ENCODE measurements at places on chromosomes 16 and 17.

DNA sequence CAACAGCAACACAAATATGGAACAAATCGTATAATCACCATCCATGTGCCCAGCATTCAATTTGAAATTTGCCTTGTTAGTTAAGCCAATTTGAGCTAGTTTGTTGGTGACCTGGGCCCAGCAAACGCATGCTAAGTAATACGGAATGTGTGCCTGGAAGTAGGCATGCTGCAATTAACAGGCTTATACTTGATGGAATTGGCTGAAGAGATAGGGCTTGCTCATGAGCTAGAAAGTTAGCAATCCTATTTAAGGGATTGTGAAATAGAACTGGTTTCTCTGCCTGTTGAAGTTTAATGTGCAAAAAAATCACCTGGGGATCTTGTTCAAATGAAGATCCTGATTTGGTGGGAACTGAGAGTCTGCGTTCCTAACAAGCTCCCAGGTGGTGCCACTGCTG lies 8.5 kb upstream of the LPO start:
- no peak for DNase-seq

DNA sequence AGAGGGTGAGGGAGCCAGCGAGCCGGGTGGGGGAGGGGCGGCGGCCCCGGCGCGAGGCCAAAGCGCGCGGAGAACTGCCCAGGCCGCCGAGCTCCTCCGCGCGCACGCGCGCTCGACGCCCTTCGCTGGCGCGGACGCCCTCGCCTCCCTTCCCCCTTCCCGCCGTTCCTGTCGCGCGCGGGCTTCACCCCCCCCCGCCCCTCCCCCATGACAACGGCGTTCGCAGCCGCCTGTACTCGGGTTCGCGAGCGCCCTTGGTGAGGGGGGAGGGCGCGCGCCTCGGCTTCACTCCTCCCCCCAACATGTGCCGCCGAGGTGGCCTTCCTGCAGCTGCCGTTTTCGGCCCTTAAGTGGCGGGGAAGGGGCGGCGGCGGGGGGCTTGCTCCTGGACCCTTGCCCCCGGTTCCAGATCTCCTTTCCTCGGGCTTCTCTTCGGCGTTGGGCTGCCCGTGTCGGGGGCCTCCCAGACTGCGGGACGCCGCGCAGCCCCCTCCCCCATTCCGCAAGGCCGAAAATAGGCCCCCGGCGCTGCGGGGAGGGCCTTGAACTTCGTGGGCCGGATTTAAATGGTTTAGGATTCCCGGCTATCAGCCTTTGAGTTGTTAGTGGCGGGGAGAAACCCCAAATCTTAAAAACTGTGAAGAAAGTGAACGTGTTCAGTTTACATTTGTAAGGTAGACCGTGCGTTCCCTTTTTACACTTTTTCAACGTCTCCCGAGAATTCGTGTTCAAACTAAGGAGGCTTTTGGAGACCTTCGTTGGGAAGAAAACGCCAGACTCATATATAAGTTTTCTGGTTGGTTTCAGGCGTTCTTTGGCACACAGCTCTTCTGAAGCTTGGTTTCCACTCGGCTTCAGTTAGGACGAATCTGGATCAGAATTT lies 653 bp downstream of the SRRM2 start:
- peak; percentile 87 for DNase-seq

GRCh38 chr17:66488864-66489263 lies 186.5 kb downstream of the PRKCA start:
- no peak for DNase-seq

- peak; percentile 20 for DNase-seq
These were observed 183.5 kb upstream of the SDK2 start for GRCh38 chr17:73827627-73828291.

GRCh38 chr17:41153856-41154255 lies 4.2 kb upstream of the KRTAP4-5 start:
- DNase-seq = no peak

DNA sequence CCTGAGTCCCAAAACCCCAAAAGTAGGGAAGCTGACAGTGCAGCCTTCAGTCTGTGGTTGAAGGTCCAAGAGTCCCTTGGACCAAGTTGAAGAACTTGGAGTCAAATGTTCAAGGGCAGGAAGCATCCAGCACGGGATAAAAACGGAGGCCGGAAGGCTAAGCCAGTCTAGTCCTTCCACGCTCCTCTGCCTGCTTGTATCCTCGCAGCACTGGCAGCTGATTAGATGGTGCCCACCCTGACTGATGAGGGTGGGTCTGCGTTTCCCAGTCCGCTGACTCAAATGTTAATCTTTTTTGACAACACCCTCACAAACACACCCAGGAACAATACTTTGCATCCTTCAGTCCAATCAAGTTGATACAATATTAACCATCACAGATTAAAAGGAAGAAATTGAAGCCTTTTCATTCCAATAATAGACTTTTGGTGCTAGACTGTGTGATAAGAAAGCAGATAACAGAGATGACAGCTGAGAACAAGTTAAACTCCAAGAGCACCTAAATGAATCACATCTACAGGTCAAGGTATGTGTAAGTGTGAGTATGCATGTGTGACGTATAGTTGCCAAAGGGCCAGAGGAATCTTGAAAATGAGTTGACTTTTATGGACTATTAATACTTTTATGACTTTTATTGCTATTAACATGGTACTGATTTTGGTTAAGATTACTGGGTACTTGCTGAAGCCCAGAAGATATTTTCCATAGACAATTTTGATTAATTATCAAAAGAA lies 933.5 kb upstream of the SOX9 start:
- DNase-seq = no peak

DNA sequence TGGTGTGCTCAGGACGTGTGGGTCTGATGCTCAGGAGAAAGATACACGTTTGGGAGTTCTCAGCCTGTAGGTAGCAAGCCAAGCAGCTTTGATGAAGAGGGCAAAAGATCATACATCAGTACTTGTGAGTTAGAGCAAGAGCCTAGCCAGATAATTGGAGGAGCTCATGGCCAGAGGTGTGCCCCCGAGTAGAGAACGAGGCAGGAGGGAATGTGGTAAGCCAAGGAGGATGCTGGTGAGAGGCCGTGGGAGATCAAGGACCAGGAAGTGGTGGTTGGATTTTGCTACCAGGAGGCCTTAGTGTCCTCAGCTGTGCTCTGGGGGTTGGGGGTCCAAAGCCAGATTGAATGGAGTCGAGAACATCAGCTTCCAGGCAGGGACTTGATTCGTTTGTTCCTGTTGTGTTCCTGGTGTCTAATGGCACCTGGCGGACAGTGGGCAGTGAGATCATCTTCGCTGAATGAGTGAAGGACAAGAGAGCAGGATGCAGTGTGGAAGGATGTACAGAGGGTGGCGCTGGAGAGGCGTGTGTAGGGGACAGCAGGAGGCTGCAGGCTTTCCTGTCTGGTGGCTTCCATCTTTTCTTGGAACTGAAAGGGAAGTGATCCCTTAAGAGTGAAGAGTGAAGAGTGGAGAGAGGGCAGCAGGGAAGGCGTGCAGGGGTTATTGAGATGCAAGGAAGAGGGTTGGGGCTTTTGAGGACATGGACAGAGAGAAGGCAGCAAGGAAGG lies 11.6 kb downstream of the FBXL19 start:
- peak; percentile 23 for DNase-seq

- no peak for DNase-seq
These were observed 482.6 kb upstream of the ERCC4 start for GRCh38 chr16:13437413-13437795.

DNA sequence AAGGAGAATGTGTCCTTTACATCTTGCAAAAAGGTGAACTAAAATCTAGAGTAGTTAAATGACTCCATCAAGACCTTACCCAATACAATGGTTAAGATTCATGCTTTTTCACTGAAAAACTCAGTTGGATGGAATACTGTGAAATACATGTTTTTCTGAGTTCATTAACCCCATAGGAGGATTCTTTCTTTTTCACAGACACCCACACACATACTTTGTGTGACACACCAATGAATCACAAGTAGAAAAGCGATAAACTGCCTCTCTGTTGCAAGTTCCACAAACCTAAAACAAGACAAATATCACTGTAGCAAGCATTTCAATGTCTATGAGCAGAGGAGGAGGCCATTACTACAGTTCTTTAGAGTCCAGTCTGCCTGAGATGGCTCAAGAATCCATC lies 258.8 kb upstream of the CDH5 start:
- DNase-seq = no peak

DNA sequence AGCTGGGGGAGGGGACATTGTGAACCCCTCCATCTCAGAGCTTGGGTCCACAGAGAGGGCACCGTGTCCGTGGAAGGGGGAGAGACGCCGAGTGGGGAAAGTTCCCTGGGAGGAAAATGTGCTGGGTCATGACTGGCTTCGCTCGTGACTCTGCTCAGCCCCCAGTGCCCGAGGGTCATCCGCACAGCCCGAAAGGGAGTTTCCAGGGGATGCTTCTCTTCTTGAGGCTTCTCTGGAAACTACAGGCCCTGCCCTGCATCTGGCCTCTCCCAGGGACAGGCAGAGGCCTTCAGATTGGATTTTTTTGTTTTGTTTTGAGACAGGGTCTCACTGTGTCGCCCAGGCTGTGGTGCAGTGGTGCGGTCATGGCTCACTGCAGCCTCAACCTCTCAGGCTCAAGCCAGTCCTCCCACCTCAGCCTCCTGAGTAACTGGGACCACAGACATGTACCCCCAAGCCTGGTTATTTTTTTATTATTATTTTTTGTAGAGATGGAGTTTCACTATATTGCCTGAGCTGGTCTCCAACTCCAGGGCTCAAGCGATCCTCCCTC lies 9.8 kb upstream of the GSE1 start:
- DNase-seq = no peak

DNA sequence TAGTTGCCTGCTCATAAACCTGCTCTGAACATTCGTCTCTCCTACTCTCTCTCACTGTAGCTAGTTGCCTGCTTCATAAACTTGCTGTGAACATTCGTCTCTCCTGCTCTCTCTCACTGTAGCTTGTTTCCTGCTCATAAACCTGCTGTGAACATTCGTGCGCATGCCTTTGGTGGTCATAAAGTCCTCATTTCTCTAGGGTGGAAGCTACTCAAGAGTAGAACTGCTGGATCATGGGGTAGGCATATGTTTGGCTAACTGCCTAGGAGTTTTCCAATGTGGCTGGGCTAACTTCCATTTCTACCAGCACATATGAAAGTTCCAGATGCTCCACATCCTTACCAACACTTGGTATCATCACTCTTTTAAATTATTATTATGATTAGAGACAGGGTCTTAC lies 174.6 kb upstream of the RPH3AL start:
- no peak for DNase-seq

DNA sequence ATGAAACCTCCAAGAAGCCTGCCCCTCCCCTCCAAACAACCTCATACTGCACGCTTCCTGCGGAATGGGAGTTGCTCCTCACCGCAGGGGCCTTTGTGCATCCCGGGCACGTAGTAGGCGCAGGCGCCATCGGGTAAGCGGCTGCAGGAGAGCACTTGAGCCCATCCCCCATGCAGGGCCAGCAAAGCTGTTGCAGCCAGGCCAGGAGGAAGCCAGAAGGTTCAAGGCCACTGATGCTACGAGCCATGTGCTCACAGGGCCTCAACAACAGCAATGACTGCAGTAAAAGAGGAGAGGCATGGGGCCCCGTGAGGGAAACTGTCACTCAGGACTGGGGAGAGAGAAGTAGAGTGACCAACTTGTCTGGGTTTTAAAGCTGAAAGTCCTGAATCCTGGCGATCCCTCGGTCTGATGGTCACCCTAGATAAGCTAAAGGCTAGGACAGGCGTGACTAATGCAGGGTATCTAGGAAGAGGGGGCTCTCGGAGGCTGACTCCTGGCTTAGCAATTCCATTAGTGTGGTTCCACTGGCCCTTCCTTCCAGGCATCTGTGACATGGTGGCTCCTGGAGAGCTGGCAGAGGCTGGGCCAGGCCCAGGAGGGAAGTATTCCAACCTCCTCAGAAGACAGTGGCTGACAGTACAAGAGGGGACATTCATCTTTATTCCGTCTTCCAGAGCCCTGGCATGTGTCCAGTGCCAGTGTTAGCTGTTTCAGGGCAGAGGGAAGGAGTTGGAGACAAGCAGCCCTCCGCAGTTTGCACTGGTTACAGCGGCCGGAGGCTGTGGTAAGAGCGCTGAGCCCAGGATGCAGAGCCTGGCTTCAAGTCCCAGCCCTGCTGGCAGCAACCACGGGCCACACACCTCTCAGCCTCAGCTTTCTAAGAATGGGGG lies 20.8 kb downstream of the GOSR2 start:
- DNase-seq = no peak
